Stimulated activated naive CD8-positive, alpha-beta T cell treated with anti-CD3 and anti-CD28 coated beads, Interleukin-15, amount 100 ng/mL, for 72 hours (primary cell): ENCODE measurements at places on chromosomes 4 and X.
A peak's percentile ranks its signal among the peaks of the same experiment; 100 is the strongest.

GRCh38 chrX:30217465-30217864 is 2.1 kb downstream of the MAGEB2 start:
- DNase-seq = no peak

DNA sequence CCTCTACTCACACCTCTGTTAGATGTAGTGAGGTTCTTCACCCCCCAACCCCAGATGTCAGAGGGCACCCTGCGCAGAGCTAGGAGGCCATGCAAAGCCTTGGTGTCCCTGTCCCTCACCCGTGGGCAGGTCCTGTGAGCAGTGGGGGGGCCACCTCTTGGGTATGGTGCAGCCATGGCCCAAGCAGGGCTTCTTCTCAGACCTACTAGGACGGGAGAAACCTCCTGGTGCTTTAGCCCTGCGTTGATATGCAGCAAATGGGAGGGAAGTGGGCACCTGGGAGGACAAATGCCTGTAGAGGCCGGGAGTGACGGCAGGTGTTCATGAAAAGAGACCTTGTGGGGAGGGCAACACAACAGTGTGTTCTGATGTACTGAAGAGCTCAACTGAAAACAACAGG is 38.5 kb upstream of the MSANTD1 start:
- DNase-seq = no peak

DNA sequence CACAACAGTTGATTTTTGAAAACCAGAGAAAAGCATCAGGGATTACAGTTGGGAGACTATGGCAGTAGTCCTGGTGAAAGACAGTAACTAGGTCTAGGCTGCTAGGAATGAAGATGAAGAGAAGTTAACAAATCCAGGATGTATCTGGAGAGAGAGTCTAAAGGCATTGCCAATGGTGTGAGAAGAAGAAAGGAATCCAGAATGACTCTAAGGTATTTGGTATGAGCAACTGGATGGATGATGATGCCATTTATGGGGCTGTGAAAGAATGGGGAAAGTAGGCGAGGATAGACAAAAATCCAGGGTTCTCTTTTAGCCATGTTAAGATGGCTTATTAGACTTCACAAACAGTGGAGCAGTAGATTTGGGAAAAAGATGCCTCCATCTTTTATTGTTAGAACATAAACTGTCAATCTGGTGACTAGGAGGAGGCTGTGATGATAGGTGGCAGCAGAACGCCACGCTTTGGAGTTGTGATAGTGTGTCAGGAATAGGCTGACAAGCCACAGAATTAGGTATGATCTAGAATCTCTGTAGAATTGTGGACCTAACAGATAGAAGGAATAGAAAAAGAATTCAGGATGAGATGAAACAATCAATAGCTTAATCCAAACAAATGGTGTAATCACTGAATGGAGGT is 27.3 kb upstream of the JADE1 start:
- peak; percentile 13 for DNase-seq

DNA sequence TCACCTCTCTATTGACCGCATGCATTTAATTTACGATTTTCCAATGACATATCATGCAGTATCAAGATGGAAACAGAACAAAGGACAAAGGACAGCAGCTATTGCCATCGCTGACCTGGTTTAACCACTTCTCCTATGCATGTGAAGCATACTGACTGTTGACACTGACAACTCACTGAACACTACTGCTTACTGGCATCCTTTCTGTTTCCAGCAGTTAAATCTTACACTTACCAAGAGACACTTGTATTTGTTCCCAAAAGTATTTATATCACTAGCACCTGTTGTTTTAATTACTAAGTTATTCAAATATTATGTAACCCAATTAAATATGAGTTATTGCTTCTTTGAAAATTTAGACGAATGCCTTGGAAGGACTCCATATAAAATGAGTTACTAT is 176.7 kb downstream of the PDGFC start:
- DNase-seq = no peak

DNA sequence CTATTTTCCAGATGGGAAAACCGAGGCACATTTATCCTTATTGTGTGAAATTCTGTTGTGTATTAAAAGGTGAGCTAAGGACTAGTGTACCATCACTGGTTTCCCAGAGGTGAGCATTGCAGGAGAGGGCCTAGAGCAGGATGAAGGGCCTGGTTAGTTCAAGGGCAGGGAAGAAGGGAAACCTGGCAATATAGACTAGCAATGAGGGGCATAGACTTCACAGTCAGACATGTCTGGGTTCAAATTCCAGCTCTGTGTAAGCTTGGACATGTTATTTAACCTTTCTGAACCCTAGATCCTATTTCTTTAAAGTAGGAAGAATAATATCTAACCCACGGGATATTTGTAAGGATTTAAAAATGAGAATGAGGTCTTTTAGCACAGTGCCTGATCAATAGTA is 50.8 kb downstream of the WDR19 start:
- no peak for DNase-seq

GRCh38 chr4:139441029-139441428 is 12.9 kb upstream of the RAB33B start:
- DNase-seq = no peak

DNA sequence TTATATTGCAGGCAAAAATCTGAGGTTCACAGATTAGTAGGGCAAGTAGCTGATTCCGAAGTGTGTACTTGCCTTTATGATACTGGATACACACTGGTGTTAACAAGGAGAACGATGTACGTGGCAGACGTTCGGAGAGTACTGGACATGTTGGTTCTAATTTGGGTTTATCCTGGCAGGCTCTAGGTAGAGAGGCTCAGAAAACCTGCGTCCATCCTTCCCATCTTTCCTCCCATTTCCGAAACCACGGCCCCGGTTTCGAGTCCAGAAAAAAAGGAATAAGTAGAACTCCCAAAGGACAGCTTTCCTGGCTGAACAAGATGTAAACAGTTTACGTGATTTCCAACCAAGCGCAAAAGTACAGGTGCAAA is 351 bp upstream of the SLC30A9 start:
- DNase-seq = no peak

DNA sequence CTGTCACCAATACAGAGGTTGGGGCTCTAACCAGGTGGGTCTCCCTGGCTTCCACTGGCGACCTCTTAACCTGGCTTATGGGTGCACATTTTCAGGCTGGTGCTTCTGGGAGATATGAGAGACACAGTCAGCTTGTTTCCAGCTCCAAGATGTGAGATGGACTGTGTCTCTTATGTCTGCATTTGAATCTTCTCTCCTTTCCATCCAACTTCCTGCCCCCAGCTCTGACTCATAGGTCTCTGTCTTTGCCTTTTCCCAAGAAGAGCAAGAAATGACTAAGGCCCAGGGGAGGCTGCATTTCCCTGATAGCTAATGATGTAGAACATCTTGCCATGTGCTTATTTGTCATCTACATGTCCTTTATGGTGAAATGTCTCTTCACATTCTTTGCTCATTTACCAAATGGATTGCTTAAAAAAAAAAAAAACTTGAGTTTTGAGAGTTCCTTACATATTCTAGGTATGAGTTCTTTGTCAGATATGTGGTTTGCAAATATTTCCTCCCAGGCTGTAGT is 3.2 kb upstream of the UXT start:
- peak; percentile 39 for DNase-seq

- no peak for DNase-seq
These were observed 167.2 kb downstream of the BTC start for GRCh38 chr4:74627093-74627492.

DNA sequence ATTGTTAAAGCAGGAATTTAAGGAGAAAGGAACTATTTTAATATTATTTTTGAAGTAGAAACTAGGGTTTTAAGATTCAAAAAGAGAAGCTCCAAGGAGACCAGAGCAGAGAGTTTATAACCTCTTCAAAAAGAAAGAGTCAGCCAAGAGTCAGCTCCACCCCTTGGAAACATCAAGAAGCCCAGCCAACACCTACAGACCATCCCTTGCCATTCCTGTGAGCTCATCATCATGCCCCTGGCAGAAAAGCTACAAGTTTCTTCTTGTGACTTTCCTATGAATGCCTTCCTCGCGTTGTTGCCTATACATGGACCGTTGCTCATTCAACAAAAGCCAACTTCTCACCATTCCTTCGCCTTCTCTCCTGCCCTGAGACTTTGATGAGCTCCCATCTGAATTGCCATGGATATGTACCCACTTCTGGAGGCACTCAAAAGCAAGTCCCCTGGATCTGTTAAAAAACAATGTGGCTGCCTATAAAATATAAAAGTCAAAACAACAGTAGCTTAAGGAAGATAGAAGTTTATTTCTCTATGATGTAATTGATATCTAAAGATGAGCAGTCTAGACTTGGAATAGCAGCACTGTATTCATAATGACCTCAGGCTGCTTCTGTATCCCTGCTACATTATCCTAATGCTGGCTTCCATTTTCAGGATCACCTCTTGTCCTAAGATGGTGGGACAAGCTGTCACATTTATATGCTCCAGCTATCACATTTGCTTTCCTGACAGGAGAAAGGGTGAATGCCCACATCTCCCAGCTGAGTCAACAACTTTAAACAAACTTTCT is 20.3 kb downstream of the PLRG1 start:
- no peak for DNase-seq

DNA sequence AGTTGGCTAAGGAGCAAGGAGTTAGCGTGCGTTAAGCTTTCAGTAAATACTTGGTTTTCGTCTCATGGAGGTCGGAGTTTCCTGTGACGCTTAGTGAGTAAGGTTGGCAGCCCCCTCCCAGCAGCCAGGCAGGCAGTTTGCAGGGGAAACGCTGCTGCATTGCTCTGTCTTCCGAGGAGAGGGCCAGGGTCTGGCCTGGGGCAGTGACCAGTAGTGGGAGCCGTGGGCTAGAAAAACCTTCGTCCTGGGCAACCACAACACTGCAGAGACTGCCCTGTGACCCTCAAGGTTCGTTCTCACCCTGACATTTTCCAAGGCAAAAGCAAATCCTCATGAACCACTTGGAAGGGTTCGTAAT is 432 bp downstream of the TMEM175 start:
- DNase-seq = no peak

- no peak for DNase-seq
These were observed 1.9 kb downstream of the SOWAHD start for GRCh38 chrX:119760026-119760877.

- DNase-seq = no peak
These were observed 25.6 kb downstream of the SPATA18 start for GRCh38 chr4:52076731-52077130.

DNA sequence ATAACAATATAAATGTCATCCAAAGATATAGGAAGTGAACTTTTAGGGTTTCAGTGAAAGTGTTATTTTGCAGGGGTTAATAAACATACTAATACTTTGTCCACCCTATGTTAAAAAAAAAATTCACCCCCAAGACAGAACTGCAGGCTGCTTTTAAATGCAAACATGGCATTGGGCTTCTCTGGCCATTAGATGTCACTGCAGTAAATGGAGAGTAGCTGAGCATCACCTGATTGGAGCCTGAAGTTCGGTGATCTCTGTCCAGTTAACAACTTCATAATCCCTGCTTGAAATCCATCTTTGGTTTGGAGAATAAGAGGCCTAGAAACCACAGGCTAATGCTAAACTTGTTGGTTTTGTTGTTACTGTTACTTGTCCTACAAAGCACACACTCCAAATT is 18.7 kb downstream of the SLC25A43 start:
- DNase-seq = no peak

GRCh38 chr4:55410431-55410830 is 14.7 kb downstream of the TMEM165 start:
- no peak for DNase-seq

GRCh38 chr4:8245884-8246833 is 23.4 kb upstream of the HTRA3 start:
- no peak for DNase-seq

- DNase-seq = no peak
These were observed 58.6 kb downstream of the DDX60L start for GRCh38 chr4:168421671-168422070.

- DNase-seq = no peak
These were observed 38.6 kb upstream of the HMX1 start for GRCh38 chr4:8910100-8910821.

- DNase-seq = no peak
These were observed 86.7 kb downstream of the NHSL2 start for GRCh38 chrX:71997320-71997719.

GRCh38 chrX:53660004-53660403 is 26.5 kb downstream of the HUWE1 start:
- DNase-seq = no peak

GRCh38 chr4:1961563-1961962 is 47.2 kb downstream of the NELFA start:
- no peak for DNase-seq
